Activated T-helper 1 cell treated with anti-CD3 and anti-CD28 coated beads, Interleukin-12 subunit alpha, Interleukin-12 subunit beta, Interleukin-2, Interleukin-4 antibody, amounts not matched to agents 30 ng/mL and 10 ng/mL and 1 ng/mL, durations not matched to agents 14 hours and 24 hours and 36 hours (primary cell): ENCODE measurements at places on chromosomes 2 and 18. TPM values are rescaled to one million over a fixed set of nuclear protein-coding genes. Genes with fewer than 3 reads are reported as not detected.

Gene TMEM163
- 0.12 and 0.21 TPM in 2 replicates for total RNA-seq

DNA sequence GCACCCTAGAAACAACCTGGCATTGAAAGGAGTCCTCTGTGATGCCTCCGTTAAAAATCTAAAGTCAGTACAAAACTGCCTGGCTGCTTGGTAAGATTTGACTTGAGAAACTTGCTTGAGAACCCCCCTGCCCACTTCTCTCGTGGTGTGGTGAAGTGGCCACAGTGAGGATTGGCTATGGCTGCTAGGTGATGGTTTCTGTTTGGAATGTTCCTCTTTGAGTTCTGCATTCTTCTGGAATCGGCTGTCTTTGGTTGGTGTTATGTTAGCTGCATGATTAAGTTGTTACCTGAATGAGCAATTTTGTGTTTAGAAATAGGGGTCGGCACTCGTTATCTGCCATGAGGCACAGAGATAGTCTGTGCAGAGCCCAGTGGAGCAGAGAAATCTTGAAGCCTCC lies 21.7 kb upstream of the SAG start:
- no peak for DNase-seq
- H3K36me3 ChIP-seq = peaks cover 46% of the 10 kb centered on the region
- H3K27ac ChIP-seq = no peak overlapping the region

GRCh38 chr2:150472511-150472899 lies 15.0 kb downstream of the RND3 start:
- no peaks in the 10 kb centered on the region for H3K27me3 ChIP-seq
- H3K27ac ChIP-seq = no peak overlapping the region
- H3K36me3 ChIP-seq = no peaks in the 10 kb centered on the region
- DNase-seq = no peak

Gene CRYBA2
- 0.36 TPM in 1 of 2 replicates, not detected in the other for total RNA-seq

Gene FEV
- not detected in 2 replicates for total RNA-seq
